CD4-positive, alpha-beta T cell treated with Interferon alpha-2 for 1 hour (primary cell): ENCODE measurements at places on chromosomes 1 and 21.

GRCh38 chr1:8318436-8318835 is 522 bp downstream of the SLC45A1 start:
- peak; percentile 2 for DNase-seq

DNA sequence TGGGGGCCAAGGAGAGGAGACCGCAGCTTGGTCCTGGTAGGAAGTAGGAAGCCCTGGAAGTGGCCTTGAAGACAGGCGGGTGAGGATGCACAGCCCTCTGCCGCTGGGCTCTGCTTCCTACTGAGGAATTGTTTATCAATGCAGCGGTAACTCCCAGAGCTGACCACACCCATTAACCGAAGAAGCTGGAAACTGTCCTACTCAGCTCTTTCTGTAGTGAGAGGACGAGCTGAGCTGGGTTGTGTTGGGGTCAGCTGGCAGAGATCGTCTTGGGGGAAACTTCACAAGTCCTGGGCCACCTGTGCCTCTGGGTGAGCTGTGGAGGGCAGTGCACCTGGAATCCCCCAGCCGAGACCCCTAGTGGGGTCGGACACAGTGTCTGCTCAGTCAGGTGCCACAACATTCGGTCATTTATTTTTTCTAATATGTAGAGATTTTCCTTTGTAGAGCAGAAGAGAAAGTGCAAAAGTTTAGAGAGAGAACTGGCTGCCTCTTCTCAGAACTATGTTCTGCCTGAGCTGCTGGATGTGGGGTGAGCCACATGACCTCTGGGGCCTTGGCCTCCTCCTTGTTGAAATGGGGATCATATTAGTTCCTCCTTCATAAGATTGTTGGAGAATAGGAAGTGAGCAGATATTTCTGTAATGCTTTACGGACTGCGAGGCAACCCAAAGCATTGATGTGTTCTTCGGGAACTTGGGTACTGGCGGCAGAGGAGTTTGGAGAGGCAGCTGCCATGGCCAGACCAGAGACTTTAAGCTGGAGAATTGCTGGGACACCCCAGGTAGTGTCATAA is 3.6 kb downstream of the NECAP2 start:
- no peak for DNase-seq

DNA sequence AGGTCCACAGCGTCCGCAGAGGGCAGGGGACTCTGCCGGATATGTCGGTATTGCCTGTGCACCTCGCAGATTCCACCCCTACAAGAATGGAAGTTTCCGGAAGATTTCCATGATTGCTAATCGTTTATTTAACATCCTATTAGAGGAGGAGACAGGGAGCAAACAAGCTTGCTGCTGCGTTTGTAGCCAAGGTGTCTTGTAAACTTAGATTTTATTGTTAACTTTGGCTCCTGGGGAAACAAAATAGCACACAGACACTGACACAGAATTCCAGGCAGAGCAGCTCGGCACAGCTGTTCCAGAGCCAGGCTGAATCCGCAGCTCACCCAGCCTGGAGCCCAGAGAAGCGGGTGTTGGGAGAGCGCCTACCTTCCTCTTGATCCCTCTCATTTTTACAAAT is 75.7 kb downstream of the AJAP1 start:
- DNase-seq = no peak

GRCh38 chr1:220748936-220749335 is 814 bp downstream of the MTARC2 start:
- DNase-seq = no peak

GRCh38 chr1:3775490-3776230 is 3.1 kb downstream of the SMIM1 start:
- DNase-seq = peak; percentile 62

DNA sequence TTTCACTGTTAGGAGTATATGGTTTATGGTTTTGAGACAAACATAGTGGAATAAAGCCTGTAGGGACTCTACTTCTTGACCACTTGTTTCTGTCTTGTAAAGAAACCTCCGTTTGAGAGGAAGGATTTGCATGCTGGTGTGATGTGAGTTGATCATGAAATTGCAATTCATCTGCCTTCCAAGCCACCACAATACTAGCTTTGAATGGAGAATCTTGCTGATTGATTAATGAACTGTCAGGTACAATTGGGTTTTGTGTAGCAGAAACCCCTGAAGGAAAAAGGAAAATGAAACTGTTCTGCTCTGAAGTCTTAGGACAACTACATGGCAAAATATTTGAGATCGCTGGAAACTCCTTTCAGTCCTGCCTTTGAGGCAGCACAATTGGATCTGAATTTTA is 90.7 kb downstream of the VPS13D start:
- DNase-seq = no peak

GRCh38 chr1:186094172-186094571 is 280.9 kb downstream of the TPR start:
- no peak for DNase-seq

- DNase-seq = no peak
These were observed 4.5 kb upstream of the CRABP2 start for GRCh38 chr1:156709757-156710489.

DNA sequence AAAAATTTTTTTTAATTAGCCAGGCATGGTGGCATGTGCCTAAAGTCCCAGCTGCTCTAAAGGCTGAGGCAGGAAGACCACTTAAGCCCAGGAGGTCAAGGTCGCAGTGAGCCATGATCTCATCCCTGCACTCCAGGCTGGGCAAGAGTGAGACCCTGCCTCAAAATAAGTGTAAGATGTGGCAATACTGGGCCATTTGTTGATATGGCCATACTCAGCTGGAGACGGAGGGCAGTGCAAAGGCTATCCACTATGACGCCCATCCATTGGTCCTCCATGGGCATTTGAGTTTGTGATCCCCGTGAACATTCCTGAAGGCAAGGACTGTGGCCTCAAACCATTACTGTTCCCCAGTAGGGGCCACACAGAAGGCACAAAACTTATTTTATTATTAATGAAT is 1.5 kb downstream of the CASP9 start:
- no peak for DNase-seq

DNA sequence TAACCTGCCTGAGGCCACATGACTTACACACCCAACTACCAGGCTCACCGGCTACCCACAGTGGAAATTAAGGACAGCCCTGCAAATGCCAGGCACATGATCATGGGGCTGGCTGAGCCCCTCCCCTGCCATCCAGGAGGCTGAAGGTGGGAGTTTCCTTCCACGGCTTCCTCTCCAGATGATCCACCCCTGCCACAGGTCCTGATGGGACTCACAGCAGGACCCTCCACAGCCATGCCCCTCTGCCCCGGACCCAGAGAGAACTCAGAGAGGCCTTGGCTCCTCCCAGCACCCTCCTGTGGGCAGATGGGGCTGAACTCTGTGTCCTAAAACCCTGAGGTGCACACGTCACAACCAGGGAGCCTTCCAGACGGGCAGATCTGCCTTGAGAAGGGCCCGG is 29.1 kb upstream of the CASZ1 start:
- DNase-seq = no peak

GRCh38 chr1:201666102-201666501 is 127.2 kb downstream of the NAV1 start:
- no peak for DNase-seq

- no peak for DNase-seq
These were observed 139.2 kb downstream of the TM2D1 start for GRCh38 chr1:61585714-61586113.

DNA sequence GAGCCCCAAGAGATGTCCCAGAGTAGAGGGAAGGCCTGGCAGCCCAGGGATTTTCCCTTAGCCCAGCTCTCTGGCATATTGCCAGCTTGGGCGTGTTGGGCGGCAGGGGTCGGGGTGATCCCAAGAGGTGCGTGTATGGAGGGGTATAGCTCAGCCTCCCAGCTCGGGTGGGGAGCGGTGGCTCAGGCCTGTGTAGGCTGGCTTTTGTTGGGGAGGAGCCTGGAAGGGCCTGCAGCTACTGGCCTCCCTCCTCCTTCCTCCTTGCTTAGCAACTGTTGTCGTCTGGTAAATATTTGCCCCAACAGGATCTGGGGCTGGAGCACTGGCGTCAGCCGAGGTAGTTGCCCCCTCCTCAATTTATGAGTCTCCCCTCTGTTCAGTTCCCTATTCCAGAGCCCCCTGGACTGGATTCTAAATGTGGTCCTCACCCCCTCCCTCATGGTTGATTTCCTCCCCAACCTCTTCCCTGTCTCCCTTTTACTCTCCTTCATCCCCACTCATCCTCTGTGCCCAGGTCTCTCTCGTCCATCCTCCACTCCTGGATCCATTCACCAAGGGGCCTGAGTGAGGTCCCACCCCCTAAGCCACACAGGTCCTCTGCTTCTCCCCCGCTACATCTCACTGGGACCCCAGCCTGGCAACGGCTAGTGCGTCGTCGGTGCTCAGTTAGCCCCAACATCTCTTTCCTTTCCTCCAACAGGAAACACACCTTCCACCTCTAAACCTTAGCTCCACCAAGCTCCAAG is 10.3 kb upstream of the LMNA start:
- DNase-seq = peak; percentile 80

- DNase-seq = no peak
These were observed at the start of gene HUNK for GRCh38 chr21:31872452-31873274. Gene HUNK (plus strand): TSS chr21:31873020. CDS start chr21:31873675, 655 bp downstream.
